ENCODE measurements at places on chromosomes 3 and 15.

DNA sequence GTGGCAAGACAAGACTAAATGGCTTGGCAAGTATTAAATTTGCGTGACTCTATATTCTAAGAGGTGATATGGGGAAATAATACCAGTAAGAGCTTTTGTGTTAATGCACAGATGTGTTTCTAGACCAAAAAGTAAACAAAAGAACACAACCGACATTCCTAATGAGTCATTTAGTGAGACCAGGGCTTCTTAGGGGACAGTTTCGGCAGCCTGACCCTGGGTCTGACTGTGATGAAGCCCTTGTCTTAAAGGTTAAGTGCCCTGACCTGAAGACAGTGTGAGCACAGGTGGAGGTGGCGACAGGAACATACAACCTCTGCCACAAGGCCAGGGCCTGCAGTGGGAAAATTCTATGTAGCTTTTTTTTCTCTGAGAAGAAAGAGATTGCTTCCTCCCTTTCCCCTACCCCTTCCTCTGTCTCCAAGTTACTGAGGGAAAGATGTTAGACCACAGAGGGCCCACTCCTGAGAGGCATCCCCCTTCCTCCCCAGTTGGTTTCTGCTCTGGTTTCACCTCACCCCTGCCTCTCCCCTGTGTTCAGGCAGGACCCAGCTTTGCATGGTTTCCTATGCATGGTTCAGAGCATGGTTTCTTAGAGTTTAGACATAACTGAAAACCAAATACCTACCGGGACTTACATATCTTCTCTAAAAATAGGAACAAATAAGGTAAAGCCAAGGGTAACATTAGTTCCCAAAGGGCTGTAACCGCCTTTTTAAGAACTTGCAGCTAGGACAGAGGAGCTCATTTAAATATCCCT lies 24.8 kb upstream of the CMTM7 start:
- no peak for DNase-seq

GRCh38 chr3:8702560-8702959 lies 31.0 kb upstream of the CAV3 start:
- no peak for DNase-seq

- DNase-seq = no peak
Measured at GRCh38 chr3:113533534-113533892, 1.2 kb downstream of the SIDT1 start.

DNA sequence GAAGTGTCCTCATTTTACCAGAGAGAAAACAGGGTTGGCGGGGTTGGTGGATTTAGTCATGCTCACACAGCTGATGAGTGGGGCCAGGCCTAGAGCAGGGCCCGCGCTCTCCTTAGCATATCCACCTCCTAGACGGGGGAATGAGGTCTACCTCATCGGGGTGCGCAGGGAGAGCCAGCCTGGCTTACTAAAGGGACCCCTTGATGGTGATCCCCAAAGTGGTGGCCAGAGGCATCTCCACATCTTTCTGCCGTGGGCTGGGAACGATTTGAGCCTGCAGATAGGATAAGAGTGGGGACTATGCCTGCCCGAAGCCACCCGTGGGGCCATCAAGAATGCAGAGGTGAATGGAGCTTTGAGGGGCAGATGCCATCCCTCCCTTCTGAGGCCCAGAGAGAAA lies 69.4 kb downstream of the UMPS start:
- no peak for DNase-seq

DNA sequence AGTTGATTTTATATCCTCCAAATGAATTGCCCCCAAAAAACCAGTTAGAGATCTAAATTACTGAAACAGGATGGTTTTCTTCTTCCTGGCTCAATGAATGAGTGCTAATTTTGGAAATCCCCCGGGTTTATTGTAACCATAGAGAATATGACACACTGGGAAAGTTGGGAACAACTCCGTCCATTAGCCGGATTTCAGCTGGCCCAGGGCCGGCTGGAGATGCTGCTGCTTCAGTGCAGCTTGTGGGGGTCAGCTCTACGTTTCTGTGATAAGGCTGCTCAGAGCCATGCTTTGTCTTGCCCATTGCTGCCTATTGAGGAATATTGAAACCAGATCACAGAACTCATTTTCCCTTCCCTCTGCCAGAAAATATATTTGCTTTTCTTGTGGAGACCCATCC lies 20.3 kb downstream of the GYG1 start:
- DNase-seq = no peak
